ENCODE measurements at places on chromosomes 4 and X.

DNA sequence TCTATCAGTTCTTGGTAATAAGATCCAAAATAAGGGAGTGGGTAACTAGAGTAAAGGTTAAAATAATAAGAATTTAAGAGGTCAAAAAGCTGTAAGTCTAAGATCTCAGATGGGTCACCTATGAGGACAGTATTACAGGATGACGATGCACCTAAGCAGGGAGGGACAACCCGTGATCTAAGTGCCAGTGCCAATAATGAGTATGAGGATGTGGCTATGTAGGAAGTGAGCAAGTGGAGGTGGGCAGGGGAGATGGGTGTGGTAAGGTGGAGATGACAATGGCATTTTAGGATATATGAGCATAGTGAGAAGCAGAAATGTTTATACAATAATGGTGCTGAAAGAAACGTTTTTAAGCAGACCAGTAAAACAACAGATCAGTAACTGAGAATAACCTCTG lies 19.3 kb downstream of the CCDC158 start:
- DNase-seq, result no peak

DNA sequence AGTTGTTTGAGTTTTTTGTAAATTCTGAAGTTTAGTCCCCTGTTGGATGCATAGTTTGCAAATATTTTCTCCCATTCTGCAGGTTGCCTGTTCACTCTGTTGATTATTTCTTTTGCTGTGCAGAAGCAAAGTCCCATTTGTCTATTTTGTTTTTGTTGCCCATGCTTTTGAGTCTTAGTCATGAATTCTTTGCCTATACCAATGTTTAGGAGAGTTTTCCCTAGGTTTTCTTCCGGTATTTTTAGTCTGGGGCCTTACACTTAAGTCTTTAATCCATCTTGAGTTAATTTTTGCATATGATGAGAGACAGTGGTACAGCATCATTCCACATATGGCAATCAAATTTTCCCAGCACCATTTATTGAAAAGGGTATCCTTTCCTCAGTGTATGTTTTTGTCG lies 405.8 kb upstream of the RPS6KA3 start:
- DNase-seq, result no peak

DNA sequence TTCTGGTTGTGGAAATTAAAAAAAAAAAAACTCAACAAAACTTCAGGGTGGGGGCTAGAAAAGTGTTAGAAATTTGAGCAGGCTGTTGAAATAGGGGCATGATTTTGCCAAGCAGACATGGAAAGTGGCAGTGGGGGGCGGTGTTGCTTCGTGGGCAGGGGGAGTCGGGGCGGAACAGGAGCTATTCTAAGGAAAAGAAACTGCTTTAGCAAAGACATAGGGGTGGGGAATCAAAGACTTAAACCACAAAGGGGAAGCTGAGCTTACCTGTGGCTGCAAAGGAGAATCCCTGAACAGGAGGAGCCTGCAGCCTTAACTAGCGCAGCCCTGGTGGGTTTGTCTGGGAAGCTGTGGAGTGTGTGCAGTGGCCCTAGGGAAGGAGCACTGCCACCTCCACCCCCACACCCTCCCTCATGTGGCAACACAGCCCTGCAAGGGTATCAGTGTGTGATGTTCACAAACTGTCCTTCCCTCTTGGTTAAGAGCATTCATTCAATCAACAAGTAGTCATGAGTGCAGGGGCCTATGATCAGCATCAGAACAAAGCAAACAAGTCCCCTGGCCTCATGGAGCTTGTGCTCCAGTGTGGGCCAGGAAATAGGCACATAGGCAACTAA lies 20.5 kb downstream of the SEL1L3 start:
- DNase-seq, result no peak

GRCh38 chrX:123803331-123803983 lies 56.4 kb upstream of the XIAP start:
- peak; percentile 3 for DNase-seq

- no peak for DNase-seq
Measured at GRCh38 chr4:164337219-164337944, 416.5 kb upstream of the SMIM31 start.

All from activated CD4-positive, alpha-beta T cell treated with anti-CD3 and anti-CD28 coated beads, Interleukin-2, amount 50 U/mL, for 24 hours (primary cell).